ENCODE measurements at places on chromosomes 7 and 10.
A peak's percentile ranks its signal among the peaks of the same experiment; 100 is the strongest.

DNA sequence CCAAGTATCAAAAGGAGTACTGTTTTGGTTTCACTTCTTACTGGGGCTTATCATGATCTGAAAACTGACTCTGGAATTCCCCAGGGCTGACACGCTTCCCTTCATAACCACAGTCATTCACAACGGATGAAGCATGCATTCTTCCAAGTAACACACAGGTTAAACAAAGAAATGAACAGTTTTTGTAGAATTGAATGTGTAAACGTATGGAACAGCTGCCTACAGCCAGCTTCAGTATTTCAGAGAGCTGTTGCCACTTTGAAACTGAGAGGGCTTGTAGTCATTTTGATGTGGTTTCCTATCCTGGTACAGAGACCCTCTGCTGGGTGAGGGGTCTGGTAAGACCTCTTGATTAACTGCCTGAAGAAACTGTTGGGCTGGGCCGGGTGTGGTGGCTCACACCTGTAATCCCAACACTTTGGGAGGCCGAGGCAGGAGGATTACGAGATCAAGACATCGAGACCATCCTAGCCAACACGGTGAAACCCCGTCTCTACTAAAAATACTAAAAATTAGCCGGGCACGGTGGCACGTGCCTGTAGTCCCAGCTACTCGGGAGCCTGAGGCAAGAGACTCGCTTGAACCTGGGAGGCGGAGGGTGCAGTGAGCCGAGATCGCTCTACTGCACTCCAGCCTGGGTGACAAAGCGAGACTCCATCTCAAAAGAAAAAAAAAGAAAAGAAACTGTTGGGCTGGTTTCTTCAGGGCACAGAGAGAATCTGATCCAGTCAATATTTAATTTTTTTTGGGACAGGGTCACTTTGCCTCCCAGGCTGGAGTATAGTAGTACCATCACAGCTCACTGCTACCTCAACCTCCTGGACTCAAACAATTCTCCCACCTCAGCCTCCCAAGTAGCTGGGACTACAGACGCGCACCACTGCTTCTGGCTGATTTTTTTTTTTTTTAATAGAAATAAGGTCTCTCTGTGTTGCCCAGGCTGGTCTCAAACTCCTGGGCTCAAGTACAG is 4.7 kb downstream of the NFE2L3 start:
- peak; percentile 84 for DNase-seq

GRCh38 chr10:132040046-132040445 is 25.7 kb upstream of the JAKMIP3 start:
- DNase-seq = no peak

- DNase-seq = no peak
Observed at GRCh38 chr10:75646916-75647315, 215.5 kb downstream of the LRMDA start.

DNA sequence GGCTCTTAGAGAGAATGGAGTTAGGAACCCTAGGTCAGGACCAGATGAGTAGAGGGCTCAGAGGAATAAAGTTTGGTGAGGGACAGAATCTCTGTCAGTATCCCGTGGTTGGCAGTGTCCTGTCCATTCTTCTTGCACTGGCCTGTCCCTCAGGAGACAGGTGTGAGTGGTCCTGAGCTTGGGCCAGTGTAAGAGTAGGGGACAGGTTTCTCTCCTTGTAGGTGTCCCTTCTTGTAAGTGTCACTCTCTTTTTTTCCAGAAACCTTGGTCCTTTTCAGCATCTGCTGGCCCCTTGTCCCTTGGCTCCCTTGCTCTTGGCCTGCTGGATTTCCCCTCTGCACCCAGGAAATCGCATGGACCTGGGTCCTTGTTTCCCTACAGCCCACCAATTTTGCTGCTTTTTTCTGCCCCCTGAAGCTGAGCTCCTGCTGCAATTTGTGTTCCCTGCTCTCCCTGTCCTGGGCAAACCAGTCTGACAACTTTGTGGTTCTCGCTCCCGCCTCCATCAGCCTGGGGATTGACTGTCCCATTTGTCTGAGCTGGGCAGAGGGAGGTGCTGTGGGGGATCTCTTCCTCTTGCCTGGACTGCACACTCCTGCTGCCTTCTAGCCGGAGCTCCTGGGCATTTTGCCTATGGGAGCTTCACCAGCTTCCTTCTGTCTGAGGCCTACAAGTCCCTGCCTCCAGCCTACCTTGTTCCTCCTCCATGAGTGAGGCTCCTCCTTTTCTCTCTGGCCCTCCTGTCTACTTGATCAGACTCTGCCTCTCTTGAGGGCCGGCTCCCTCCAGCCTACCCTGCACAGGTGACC is 6.5 kb downstream of the TSPAN14 start:
- DNase-seq = peak; percentile 43

- DNase-seq = peak; percentile 88
Observed at GRCh38 chr7:123154231-123154860, 45.4 kb downstream of the SLC13A1 start.

DNA sequence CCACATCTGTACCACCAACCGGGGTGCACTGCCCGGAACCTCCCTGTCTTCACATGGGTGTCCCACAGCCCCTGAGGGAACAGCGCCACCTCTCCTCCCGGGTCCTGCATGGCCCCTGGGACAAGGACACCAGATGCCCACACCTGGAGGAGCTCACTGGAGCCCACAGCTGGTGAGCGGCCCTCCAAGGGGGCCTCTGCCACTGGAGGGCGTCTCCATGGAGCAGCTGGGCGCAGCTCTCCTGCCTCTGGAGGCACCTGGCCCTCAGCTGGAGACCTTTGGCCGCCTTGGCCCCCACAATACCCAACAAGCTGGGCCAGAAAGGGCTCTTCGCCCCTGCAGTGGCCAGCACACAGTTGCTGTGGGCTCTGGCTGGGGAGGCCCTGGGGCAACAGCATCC is 7.3 kb upstream of the NKX6-2 start:
- no peak for DNase-seq

DNA sequence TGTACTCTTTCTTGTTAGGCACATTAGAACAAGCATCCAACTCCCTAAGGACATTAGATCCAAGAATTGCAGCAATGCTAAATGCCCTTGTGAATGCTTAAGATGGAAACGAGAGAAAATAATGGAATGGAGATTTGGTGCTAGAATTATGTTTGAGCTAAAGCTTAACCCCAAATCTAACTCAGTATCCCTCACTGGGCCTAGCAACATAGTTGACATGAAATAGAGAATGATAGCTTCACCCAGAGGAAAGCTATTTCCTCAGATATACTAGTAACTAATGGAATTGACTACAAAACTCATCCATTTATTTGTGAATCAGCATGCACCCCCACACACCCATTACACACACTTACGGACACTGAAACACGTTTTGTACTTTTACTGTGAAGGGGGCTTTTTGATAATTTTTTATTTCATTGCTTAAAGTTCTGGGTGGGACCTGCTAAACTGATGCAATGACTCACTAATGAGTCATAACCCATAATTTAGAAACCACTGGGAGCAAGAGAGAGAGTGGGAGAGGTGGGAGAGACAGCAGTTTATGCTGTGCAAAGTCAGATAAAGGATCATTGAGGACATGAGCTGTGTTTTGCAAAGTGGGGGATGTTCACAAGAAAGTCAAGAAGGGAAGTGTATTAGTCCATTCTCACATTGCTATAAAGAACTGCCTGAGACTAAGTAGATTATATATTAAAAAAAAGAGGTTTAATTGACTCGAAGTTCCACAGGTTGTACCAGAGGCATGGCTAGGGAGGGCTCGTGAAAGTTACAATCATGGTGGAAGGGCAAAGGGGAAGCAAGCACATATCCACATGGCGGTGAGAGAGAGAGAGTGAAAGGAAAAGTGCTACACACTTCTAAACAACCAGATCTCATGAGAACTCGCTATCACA is 382.7 kb downstream of the SFMBT2 start:
- peak; percentile 68 for DNase-seq

- no peak for DNase-seq
Observed at GRCh38 chr10:54496852-54497251, 304.2 kb downstream of the PCDH15 start.

- DNase-seq = no peak
Observed at GRCh38 chr10:130932326-130933007, 379.1 kb downstream of the TCERG1L start.

DNA sequence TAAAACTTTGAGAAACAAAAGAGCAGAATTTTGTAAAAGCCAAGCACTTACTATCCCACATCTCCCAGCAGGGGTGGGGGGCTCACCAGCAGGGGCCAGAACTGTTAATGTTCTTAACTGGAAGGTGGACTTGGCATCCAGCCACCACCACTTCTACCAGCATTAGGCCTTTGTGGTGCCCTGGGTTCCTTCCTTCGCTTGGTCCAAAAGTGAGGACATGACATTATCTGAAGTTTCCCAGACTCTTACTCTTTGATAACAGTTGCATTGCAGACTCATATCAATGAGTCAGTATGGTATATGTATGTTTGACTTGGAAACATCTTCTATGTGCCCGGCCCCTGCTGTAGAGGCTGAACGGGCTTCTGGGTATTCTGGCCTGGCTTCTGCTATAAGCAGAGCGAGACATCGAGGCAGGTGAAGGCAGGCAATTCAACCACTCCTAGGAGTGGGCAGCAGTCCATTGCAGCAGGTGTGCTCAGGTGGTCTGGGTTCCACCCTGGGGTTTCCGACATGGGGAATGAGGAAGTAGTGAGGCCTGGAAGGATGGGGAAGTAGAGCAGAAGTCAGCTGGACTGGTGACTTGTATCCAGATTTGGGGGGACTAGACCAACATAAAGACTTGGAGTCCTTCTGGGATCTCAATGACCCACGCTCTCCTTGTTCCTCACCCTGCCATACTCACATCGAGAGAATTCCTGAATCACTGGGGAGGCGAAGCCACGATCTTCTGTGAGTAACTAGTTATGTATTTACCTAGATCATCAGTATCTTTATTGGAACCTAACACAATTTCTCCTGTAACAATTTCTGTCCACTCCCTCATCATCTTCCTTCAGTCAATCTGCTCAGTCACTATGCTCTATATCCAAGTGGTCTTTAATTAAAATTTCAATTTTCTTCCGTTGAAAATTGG is 4.1 kb downstream of the ZNF777 start:
- DNase-seq = peak; percentile 15

DNA sequence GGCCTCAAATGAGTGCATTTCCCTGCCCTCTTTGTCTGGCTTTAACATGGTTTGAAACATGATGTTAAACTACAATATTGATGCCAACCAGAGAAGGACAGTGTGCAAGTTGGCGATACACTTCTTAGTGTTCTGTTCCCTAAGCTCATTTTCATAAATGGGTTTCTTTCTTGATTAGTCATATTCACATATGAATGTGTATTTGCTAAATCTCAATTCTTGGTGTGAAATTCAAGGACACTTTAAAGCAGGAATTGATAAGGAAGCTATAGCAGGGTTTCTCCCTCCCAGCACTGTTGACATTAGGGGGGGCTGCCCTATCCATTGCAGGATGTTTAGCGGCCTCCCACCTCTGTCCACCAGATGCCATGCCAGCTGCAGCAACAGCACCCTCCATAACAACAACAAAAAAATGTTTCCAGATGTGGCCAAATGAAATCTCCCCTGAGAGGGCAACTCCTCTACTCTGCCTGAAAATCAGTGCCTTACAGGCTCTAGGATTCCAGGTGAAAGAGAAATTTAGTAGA is 13.1 kb downstream of the CCNY start:
- no peak for DNase-seq

DNA sequence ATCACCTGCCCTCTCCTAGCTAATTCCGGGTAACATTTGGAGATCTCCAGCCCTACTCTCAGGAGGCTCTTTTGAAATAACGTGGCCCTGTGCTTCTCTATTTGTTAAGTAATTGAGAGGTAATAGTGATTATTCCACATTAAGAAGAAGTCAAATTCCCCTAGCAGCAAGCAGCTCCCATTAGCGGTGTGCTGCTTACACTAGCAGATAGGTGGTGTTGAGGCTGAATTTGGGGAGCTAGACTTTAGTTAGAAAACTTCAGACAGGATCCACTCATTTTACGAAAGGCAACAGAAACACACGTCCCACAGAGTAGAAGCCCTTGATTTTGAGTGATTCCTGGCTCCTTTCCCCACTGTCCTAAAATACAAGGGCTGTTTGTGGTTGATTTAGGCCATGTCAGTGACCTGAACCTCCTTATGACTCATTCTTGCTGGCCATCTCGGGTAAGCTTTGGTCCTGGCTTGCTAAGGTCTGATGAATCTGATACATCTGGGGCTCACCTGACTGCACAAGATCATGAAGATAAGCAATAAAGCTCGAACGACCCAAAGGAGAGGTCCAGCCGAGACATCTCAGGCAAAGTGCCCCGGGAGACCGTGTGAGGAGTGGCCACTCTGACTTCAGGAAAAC is 77.2 kb downstream of the FAM204A start:
- peak; percentile 25 for DNase-seq

DNA sequence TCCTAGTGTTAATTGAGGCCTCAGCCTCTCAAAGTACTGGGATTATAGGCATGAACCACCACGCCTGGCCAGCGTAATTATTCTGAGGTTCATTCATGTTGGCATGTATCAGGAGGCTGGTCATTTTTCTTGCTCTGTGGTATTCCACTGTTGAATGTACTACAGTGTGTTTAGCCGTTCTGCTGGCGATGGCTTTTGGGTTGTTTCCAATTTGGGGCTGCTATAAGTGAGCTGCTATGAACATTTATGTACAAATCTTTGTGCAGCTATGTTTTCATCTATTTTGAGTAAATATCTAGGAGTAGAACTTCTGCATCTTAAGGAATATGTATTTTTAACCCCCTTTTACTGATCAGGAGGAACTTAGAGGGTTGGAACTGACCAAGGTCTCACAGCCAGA is 145.8 kb downstream of the AUTS2 start:
- no peak for DNase-seq

DNA sequence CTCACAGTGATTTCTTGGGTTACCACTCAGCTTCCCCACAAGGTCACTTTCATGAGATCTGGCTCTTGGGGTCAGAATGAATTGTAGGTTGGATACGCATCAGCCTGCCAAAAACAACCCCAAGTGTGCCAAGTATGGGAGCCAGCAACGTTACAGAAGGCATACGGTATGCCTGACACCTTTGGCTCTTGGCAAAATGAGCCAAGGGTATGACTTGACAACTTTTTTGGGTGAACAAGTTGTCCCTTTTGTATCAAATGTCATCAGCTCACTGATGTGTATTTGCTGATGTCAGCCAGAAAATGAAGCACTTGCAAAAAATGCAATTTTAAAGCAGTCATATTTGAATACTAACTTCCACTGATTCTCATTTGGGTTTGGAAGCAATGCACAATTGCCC is 168.4 kb downstream of the CACNB2 start:
- peak; percentile 33 for DNase-seq

DNA sequence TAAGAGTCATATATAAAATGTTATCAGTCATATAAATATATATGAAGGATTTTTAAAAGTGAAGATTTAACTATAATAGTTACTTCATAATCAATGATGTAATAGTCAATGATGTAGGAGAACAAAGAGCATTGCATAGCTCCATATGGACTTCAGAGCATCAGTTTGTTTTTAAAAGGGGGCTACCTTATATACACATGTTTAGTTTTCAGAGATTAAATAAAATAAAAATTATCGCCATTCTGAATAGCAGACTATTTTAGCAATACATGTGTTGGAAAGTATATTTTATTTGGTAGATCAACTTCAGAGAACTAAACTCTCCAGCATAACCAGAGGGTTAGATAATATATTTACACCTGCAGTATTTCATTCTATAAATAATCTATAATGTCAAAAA is 29.1 kb upstream of the EPC1 start:
- no peak for DNase-seq
